PC-9 (cell line): ENCODE measurements at places on chromosomes 16 and 17. TPM values are rescaled to one million over a fixed set of nuclear protein-coding genes. Genes with fewer than 3 reads are reported as not detected.
A peak's percentile ranks its signal among the peaks of the same experiment; 100 is the strongest.

ZG16B gene
- 19.9 and 23.4 TPM in 2 replicates for total RNA-seq

TMEM94 gene
- total RNA-seq, result 78.9 and 95.7 TPM in 2 replicates

TM4SF5 gene
- total RNA-seq, result not detected in 2 replicates

APOBR gene
- 2.4 and 2.5 TPM in 2 replicates for total RNA-seq

DNA sequence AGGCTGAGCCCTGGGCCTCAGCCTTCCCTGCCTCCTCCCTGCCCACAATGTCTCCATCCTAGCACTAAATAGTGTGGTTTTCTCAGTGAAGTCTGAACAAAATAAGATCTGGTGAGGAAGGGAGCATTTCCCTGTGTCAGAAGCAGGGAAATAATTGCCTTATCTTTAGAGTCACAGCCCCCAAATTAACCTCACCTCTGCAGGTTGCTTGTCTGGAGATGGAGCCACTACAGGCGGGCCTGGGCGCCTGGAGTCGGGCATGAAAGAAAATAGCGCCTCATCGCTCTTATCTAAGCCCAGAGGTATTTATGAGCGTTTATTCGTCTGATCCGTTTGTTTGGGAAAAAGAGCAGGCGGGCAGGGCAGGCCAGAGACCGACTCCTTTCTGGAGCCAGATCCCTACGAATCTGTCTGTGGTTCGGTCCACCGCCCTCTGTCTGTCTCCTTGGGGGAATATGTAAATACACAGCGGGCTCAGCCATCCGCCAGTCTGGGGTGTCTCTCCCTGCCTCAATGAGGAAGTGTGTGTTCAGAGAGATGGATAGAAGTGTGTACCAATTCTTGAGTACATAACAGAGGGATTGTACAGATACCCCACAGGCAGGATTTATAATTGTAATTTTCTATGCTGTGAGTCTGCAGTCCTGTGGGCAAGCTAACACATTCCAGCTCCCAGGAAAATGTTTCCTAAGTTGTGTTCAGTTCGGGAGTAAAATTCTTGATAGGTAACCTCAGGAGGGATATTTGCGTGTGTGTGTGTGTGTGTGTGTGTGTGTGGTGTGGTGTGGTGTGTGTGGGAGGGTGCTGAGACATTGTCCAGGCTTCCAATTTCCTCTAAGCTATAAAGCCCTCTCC lies 4.3 kb downstream of the HOXB6 start:
- H3K27me3 ChIP-seq, result no peaks in the 10 kb centered on the region
- H3K36me3 ChIP-seq, result 0 out of 2 replicates have a peak, but pooled peaks cover under 1% of the 10 kb centered on the region
- no peak for DNase-seq

GRCh38 chr17:64061178-64061898 lies 40.9 kb upstream of the ICAM2 start:
- no peak overlapping the region for H3K4me3 ChIP-seq
- H3K36me3 ChIP-seq, result peaks cover 10% of the 10 kb centered on the region
- H3K4me1 ChIP-seq, result peaks cover 53% of the 10 kb centered on the region
- peak overlapping the region; percentile 62 for H3K27ac ChIP-seq

DNA sequence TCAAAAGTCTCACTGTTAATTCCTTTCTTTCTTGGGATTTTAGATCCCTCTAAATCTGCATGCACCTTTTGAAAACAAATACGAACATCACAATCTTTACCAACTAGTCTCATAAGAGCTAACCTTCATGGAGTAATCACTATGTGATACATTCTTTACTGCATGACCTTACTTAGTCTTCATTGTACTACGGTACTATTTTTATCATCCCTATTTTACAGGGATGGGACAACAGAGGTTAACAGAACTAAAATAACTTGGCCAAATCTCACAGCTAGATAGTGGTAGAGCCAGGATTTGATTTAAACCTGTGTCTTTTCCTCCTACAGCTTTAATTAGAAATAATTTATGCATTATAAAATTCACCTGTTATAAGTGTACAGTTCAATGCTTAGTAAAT lies 32.9 kb upstream of the TAOK1 start:
- no peak overlapping the region for H3K4me3 ChIP-seq
- no peaks in the 10 kb centered on the region for H3K27me3 ChIP-seq
- no peaks in the 10 kb centered on the region for H3K36me3 ChIP-seq
- DNase-seq, result no peak
- peaks cover 6% of the 10 kb centered on the region for H3K4me1 ChIP-seq
